ENCODE measurements at places on chromosomes 2 and 18.
A peak's percentile ranks its signal among the peaks of the same experiment; 100 is the strongest.

- no peak overlapping the region for H3K27ac ChIP-seq
- H3K27me3 ChIP-seq = no peaks in the 10 kb centered on the region
- H3K36me3 ChIP-seq = no peaks in the 10 kb centered on the region
- DNase-seq = no peak
These were observed 4.1 kb upstream of the TMEM18 start for GRCh38 chr2:681312-681711.

DNA sequence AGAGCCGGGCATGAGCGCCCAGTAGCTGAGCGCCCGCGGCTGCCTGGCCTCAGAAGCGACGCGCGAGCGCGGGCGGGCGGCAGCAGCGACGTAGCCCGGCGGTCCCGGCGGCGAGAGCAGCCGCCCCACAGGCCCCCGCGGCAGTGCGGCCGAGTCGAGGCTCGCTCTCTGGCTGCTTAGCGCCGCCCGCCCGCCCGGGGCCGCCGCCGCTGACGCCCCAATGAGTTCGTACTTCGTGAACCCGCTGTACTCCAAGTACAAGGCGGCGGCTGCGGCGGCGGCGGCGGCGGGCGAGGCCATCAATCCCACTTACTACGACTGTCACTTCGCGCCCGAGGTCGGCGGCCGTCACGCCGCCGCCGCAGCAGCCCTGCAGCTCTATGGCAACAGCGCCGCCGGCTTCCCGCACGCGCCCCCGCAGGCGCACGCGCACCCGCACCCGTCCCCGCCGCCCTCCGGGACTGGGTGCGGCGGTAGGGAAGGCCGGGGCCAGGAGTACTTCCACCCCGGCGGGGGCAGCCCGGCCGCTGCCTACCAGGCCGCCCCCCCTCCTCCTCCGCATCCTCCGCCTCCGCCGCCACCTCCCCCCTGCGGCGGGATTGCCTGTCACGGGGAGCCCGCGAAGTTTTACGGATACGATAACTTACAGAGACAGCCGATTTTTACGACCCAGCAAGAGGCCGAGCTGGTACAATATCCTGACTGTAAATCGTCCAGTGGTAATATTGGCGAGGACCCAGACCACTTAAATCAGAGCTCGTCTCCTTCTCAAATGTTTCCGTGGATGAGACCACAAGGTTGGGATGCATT is 847 bp downstream of the HOXD8 start:
- no peak for DNase-seq
- no peak overlapping the region for H3K4me3 ChIP-seq
- H3K27ac ChIP-seq = no peak overlapping the region
- H3K36me3 ChIP-seq = no peaks in the 10 kb centered on the region
- peaks cover 6% of the 10 kb centered on the region for H3K4me1 ChIP-seq
- peaks cover 88% of the 10 kb centered on the region for H3K27me3 ChIP-seq

GRCh38 chr2:157874997-157875640 is 1.0 kb downstream of the ACVR1 start:
- peak overlapping the region; percentile 74 for H3K4me3 ChIP-seq
- no peak for DNase-seq
- H3K4me1 ChIP-seq = no peaks in the 10 kb centered on the region
- H3K27me3 ChIP-seq = no peaks in the 10 kb centered on the region
- no peaks in the 10 kb centered on the region for H3K36me3 ChIP-seq

DNA sequence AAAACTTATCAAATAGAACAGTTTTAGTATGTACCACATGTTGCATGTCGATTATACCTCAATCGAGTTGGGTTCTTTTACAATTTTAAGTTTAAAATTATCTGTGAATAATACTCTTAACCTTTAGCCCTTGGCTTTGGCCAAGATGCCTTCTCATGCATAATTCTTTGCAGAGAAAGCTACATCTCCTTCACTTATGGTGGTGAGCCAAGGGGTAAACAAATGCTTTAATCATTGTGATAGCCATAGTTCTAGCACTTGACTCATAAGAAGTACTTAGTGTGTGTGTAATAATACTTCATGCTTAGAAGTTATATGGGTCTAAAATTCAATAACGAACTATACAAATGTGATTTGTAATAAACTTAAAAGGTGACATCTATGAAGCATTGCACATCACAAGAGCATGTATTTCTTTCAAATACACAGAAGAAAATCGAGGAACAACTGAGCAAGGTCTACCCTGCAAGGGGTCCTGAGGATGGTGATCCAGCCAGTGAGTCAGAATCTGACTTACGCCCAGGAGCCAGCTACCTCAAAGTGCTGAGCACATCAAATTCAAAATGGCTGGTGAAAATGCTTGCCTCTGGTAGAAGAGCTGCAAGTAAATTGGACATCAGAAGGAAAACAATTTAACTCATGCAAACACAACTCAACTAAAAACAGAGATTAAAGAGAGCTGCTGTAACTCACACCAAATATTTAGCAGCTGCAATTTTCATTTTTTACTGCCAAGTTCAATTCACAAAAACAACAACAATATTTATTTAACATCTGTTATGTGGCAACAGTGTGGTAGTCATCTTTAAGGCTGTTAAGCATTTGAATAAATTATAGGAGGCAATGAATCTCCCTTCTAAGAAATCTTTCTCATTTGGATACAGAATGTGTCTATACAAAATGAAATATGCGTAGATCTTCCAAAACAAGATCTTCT is 23.8 kb upstream of the TTC39C start:
- H3K27me3 ChIP-seq = no peaks in the 10 kb centered on the region
- no peak overlapping the region for H3K27ac ChIP-seq
- H3K4me3 ChIP-seq = no peak overlapping the region
- DNase-seq = no peak
- H3K4me1 ChIP-seq = peaks cover 2% of the 10 kb centered on the region

GRCh38 chr18:57547260-57547659 is 39.2 kb downstream of the FECH start:
- no peaks in the 10 kb centered on the region for H3K27me3 ChIP-seq
- no peak for DNase-seq
- no peaks in the 10 kb centered on the region for H3K36me3 ChIP-seq
- H3K4me1 ChIP-seq = peaks cover 3% of the 10 kb centered on the region
- no peak overlapping the region for H3K4me3 ChIP-seq

GRCh38 chr2:200223205-200223784 is 83.2 kb upstream of the SPATS2L start:
- no peak overlapping the region for H3K27ac ChIP-seq
- H3K27me3 ChIP-seq = no peaks in the 10 kb centered on the region
- no peaks in the 10 kb centered on the region for H3K36me3 ChIP-seq
- no peaks in the 10 kb centered on the region for H3K4me1 ChIP-seq
- H3K4me3 ChIP-seq = no peak overlapping the region

GRCh38 chr18:9671214-9671613 is 36.9 kb upstream of the RAB31 start:
- no peak overlapping the region for H3K4me3 ChIP-seq
- no peaks in the 10 kb centered on the region for H3K36me3 ChIP-seq
- no peak for DNase-seq
- no peak overlapping the region for H3K27ac ChIP-seq
- H3K27me3 ChIP-seq = no peaks in the 10 kb centered on the region

DNA sequence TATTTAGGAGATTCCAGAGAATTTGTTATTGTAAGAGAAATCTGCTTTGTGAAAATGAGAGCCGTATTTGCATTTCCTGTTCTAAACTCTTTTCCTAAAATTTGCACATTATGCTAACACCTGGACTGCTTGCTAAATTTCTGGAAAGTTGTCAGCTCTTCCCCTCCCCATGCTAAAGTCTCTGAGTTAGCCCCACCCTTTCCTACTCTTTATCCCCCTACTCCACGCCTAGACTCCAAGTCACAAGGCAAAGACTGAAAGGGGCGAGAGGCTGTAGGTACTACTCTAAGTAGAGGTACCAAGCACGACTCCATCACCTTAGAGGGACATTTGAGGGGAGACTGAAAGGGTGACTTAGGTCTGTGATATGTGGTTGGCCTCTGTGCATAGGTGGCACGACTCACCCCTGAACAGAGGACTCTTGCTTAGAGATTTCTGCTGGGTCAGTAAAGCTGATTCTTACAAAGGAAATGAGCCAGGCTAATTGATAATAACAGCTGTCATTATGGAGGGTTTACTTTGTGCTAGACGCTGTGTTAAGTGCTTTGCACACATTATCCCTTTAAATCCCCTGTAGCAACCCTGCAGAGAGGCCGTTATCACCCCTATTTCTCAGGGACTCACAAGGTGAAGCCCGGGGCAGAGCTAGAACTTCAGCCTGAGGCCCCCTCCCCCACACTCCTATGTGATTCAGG is 373.5 kb downstream of the EN1 start:
- H3K36me3 ChIP-seq = no peaks in the 10 kb centered on the region
- no peaks in the 10 kb centered on the region for H3K27me3 ChIP-seq
- no peak for DNase-seq
- H3K4me1 ChIP-seq = no peaks in the 10 kb centered on the region

GRCh38 chr18:44696892-44697291 is 16.2 kb downstream of the SETBP1 start:
- no peak overlapping the region for H3K27ac ChIP-seq
- no peaks in the 10 kb centered on the region for H3K36me3 ChIP-seq
- H3K4me1 ChIP-seq = peaks cover 4% of the 10 kb centered on the region
- no peaks in the 10 kb centered on the region for H3K27me3 ChIP-seq

- no peaks in the 10 kb centered on the region for H3K36me3 ChIP-seq
- H3K27me3 ChIP-seq = no peaks in the 10 kb centered on the region
- no peak overlapping the region for H3K4me3 ChIP-seq
- DNase-seq = no peak
- H3K4me1 ChIP-seq = 0 out of 2 replicates have a peak, but pooled peaks cover 1% of the 10 kb centered on the region
These were observed 63.7 kb upstream of the ZCCHC2 start for GRCh38 chr18:62458868-62459716.

DNA sequence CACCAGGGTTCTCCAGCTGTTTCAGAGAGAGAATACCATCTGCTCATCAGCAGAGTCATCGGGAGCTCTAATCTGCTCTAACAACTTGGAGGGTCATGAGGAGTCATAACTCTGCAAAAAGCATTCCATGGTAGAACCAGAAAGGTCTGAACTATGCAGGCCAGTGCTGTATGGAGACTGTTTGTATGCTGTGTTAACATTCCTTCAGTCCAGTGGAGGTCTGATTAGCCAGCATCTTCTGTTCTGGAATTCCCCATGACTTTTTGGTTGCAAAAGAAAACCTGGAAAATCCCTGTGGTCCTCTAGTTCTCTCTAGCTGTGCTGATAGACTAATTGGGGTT is 9.4 kb upstream of the ITGB6 start:
- DNase-seq = no peak
- no peak overlapping the region for H3K4me3 ChIP-seq
- no peak overlapping the region for H3K27ac ChIP-seq
- H3K27me3 ChIP-seq = no peaks in the 10 kb centered on the region

- DNase-seq = no peak
- H3K36me3 ChIP-seq = no peaks in the 10 kb centered on the region
- no peak overlapping the region for H3K4me3 ChIP-seq
- H3K27ac ChIP-seq = no peak overlapping the region
- H3K27me3 ChIP-seq = no peaks in the 10 kb centered on the region
These were observed 93.5 kb downstream of the ZCCHC2 start for GRCh38 chr18:62616331-62616805.

GRCh38 chr2:206379266-206379665 is 64.1 kb upstream of the ADAM23 start:
- no peaks in the 10 kb centered on the region for H3K36me3 ChIP-seq
- no peak overlapping the region for H3K27ac ChIP-seq
- no peak for DNase-seq

DNA sequence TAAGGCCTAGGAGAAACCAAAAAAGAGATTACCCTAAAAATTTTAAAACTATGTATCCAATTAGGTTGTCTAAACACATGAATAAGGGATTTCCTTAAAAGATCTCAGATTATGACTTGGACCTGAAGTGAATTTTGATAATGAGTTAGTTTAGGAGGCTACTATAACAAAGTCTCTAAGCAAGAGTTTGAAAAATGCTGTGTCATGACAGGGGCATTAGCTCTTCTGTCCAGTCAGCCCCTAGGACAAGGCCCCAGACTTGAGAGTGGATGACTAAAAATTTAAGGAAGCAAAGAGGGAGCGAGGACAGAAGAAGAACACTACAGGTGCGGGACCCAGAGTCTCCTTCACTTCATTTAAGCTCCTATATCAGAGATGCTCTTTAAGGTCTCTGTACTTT is 135.9 kb downstream of the DTNB start:
- DNase-seq = no peak
- H3K4me3 ChIP-seq = no peak overlapping the region
- no peaks in the 10 kb centered on the region for H3K4me1 ChIP-seq
- no peaks in the 10 kb centered on the region for H3K27me3 ChIP-seq
- no peak overlapping the region for H3K27ac ChIP-seq

DNA sequence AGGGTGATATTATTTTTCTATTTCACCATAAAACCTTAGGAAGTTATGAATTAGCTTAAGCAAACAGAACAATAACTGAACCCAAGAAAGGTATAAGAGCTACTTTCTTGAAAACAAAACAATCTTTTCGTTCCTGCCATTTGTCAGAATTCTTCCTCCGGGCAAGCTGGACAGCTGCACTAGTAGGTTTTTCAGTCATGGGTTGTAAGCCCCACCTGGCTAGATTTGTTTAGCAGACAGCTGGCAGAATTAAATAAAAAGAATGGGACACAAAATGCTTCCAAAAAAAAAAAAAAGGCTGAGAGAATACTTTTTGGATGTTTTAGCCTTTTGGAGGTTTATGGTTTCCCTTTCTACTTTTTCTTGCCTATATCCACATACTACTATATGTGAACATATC is 694.1 kb downstream of the ARHGAP15 start:
- no peak overlapping the region for H3K27ac ChIP-seq
- H3K4me3 ChIP-seq = no peak overlapping the region
- H3K36me3 ChIP-seq = no peaks in the 10 kb centered on the region

- DNase-seq = no peak
- H3K36me3 ChIP-seq = peaks cover 10% of the 10 kb centered on the region
- H3K4me1 ChIP-seq = no peaks in the 10 kb centered on the region
- no peak overlapping the region for H3K4me3 ChIP-seq
- no peak overlapping the region for H3K27ac ChIP-seq
These were observed 24.5 kb downstream of the UGP2 start for GRCh38 chr2:63866009-63866709.

- H3K27me3 ChIP-seq = no peaks in the 10 kb centered on the region
- no peak for DNase-seq
- no peaks in the 10 kb centered on the region for H3K4me1 ChIP-seq
- no peak overlapping the region for H3K4me3 ChIP-seq
These were observed 39.3 kb upstream of the EPB41L3 start for GRCh38 chr18:5582849-5583681.

DNA sequence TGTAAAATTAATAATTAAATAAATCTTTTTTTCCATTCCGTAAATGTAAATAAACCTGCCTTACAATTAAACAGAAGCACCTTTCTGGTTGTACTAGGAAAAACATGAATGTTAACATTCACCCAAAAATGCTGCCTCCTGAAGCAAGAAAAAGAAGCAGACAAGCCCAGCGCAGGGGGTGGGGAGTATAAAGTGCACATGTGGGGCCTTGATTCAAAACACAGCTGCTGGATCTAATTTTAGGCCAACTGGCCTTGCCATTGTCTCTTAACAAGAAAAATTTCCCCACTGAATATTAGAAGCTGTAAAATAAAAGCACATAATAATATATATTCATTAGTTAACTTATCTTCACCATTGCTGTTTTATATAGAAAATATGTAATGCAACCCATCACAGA is 28.3 kb downstream of the TCF4 start:
- H3K4me3 ChIP-seq = no peak overlapping the region
- H3K27me3 ChIP-seq = no peaks in the 10 kb centered on the region
- DNase-seq = no peak
- H3K27ac ChIP-seq = no peak overlapping the region
